Stimulated activated CD4-positive, alpha-beta T cell treated with anti-CD3 and anti-CD28 coated beads, Interleukin-4, amount 100 ng/mL, for 48 hours (primary cell): ENCODE measurements at places on chromosomes 2 and 18.

GRCh38 chr2:62505109-62505749, 766 bp downstream of the TMEM17 start:
- no peak for DNase-seq

DNA sequence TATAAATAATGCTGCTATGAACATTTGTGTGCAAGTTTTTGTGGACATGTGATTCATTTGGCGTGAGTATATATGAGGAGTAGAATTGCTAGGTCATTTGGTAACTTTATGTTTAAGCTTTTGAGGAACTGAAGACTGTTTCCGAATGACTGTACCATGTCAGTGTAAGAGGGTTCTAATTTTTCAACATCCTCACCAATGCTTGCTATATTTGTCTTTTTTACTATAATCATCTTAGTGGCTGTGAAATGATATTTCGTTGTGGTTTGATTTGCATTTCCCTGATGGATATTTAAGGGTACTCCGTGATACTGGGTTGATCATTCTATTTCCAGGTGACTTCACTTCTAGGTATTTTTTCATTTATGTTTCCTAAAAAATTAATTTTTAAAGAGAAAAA, 241.1 kb downstream of the BCL2 start:
- no peak for DNase-seq

GRCh38 chr2:216289470-216289869, 82.8 kb downstream of the MARCHF4 start:
- DNase-seq = no peak

DNA sequence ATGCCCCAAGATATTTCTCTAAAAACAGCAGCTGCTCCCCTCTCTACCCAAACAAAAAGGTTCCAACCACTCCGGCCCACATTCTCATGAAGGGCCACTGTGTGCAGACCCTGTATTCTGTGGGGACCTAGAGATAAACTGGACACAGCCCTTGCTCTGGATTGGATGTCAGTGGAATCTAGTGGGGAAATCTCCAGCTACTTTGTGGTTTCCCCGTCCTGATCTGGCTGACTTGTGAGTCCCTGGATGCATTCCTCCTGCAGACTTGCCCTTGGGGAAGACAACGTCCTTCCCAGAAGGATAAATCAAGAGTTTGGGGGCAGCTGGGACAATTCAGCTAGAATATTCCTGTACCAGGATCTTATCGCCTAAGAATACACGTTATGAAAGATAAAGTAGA, 151.1 kb downstream of the FSHR start:
- no peak for DNase-seq

DNA sequence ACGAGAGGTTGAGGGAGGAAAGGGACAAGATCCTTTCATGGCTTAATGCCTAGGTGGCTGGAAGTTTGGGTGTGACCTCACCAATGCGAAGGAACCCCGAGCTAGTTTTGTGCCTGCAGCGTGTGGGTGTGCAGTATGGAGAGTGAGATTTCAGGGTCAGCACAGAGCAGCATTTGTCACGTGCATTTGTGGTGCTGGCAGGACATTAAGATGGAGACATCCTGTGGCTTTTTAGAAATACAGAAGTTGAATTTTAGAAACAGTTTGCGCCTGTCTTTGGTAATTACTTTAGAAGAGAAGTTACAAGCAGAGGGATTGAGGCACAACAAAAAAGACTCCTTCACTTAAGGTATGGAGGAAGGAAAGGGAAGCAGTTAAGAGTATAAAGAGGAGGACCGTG, 258.2 kb upstream of the THUMPD2 start:
- no peak for DNase-seq

GRCh38 chr2:41998186-41999127, 49.4 kb upstream of the PKDCC start:
- DNase-seq = no peak

DNA sequence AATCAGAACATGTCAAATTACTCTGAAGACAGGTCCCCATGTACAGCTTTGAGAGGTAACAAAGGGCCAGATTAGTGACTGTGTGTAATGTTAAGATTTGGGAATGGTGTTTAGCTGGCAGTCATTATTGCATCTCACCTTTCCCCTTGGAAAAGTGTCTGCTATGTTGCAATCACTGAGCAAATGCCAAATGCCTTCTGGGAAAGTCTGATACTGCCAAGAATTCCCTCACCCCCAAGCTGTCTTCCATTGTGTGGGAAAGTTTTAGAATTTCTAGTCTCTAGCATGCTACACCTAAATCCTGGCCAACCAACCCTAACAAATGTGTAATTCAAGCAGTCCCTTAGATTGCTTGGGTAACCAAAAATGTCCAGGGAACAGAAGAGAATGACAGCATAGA, 13.6 kb upstream of the PELI1 start:
- DNase-seq = no peak

DNA sequence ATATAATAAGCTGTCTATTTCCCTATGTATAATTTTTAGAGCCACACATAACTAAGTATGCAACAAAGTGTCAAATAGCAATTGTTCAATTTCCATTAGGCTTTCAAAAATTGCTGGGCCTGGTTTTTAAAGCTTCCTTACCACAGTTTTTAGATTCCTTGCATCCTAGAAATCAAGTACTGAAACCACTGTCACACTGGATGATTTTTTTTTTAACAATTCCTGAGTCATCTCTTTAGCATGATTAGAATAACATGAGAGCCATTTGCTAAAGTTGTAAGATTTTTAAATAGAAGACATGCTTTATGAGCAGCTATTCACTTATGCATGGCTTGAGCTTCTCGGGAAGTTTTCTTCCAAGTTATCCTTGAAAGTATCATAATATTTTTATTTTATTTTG, 319.5 kb upstream of the NXPH2 start:
- DNase-seq = no peak
